GM23338 (cell line): ENCODE measurements at places on chromosomes 3 and 15.

DNA sequence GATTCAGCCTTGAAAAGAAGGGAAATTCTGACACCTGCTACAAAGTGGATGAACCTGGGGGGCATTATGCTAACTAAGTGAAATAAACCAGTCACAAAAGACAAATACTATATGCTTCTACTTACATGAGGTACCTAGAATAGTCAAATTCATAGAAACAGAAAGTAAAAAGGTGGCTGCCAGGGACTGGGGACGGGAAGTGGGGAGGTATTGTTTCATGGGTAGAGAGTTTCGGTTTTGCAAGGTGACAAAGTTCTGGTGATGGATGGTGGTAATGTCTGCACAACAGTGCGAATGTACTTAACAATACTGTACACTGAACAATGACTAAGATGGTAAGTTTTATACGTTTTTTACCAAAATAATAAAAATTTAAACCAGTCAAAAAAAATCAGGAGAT, 4.8 kb downstream of the IDH2 start:
- no peak for DNase-seq

DNA sequence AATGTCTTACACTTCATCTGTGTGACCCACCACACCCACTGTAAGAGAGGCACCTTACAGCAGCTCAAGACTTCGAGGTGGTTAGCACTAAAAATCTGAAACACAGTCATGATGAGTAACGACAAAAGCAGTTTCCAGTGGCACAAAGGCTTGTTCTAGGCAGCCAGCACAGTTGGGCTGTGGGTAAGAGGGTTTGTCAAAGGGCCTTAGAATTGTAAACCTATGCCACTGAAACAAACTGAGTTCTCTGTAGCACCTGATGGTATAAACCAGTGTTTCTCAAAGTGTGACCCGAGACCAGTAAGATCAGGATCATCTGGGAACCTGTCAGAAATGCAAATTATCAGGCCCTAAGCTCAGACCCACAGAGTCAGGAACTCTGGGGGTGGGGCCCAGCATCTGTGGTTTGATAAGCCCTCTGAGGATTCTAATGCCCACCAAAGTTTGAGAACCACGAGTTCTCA, 36.5 kb downstream of the DAPK2 start:
- no peak for DNase-seq

DNA sequence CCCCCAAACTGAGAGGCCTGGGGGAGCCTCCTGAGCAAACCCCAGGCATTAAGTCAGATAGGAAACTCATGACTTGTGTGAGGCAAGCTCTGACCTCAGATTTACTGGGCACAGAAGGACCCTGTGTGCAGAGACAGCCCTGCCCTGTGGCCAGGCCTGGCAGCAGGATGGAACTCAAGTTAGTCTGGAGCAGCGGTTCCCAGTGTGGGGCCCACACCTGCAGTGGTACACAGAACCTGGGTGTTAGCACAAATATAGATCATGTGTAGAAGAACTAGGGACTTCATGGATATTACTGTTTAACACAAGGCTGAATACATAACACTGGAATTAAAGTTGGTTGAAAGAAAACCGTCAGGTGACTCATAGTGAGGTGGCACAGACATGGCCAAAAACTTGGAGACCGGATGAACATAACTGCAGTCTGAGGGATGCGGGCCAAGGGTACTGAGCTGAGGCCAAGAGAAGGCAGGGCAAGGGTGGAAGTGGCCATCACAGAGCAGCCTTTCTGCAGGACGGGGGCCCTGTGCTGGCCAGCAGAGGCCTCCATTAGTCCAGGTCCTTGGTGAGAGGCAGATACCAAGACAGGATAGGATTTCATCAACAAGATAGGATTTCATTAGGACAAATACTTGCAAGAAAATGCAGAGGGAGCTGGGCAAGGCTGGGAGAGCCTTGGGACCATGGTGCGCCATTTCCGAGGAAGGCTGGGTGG, 40.9 kb downstream of the IRAK2 start:
- no peak for DNase-seq

GRCh38 chr3:9439331-9439730, 41.9 kb downstream of the SETD5 start:
- DNase-seq: no peak

DNA sequence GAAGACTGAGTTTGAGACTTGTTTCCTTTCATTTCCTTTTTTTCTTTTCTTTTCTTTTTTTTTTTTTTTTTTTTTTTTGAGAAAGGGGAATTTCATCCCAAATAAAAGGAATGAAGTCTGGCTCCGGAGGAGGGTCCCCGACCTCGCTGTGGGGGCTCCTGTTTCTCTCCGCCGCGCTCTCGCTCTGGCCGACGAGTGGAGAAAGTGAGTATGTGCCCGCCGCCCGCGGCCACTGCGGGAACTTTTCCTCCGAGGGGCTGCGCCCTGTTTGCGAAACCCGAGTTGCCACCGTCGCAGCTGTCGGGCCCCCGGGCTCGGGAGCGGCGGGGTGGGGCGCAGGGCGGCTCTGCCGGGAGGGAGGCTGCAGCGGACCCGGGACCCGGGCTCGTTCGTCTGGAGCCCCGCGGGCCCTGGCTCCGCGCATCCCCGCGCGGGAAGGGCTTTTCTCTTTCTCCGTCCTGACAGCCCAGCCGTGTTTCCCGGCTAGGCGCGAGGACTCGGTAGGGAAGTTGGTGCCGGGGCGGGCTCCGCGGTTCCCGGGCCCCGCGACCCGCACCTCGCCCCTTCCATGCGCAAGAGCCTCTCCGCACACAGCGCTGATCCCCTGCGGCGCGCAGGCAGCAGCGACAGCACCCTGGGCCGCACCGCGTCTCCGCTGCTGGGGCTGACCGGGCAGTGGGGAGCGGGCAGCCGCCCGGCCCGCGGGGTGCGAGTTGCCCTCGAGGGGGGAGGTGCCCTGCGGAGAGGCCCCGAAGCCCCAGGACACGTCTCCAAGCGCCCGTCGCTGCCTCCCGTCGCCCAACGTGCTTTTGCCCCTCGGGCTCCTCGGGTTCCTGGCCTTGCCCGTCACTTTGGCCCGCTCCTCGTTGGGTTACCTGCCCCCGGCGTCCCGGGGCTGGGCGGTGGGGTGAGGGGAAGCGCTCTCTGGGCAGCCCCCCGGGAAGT, 1.4 kb downstream of the IGF1R start:
- no peak for DNase-seq

DNA sequence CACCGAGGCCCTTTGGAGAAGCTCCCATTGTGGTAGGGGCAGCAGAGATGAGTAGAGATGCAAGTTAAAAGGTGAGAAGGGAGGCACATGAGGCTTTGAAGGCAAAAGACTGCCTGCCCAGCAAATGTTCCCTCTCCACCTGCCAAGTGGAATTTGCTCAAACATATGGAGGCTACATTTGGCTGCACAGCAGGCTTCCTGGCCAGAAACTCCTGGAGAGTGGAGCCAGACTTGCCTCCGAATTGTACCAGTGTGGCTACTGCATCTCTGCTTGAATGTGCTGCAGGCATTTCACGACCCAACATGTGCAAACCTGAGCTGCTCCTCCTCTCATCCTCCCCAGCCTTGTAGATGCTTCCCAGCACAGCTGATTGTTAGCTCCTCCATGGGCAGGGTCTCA, 229.2 kb downstream of the ZNF621 start:
- no peak for DNase-seq

GRCh38 chr15:51526955-51527354, 95.6 kb downstream of the DMXL2 start:
- no peak for DNase-seq

DNA sequence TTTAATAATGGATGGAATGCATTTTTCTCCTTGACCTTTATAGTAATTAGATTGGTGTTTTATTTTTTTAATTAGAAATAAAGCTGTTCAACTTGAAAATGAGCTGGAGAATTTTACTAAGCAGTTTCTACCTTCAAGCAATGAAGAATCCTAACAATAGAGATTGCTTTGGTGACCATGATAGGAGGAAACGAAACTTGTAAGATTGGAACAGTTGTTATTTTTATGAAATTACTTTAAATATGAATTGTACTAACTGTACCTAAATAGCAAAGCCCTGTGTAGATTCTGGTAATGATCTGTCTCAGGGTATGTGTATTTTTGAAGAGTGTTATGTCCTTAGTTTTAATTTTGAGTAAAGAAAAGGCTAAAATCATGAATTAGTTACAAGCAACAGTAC, 44.4 kb downstream of the MFN1 start:
- no peak for DNase-seq

DNA sequence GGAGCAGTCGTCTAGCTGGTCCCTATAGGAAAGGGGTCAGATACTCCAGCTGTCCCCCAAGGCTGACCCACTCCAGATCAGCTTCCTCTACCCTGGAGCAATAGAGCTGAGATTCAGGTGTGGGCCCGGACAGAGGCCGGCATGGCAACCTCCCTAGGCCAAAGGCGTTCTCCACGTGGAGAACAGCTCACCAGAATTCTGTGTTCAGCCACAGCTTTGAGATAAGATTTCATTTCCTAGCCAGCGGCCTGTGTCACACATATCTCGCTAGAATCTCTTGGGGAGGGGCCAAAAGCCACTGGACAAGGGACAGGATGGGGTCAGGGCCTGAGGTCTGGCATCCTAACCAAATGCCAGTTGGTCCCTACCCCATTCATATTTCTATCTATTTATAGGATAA, 20.1 kb downstream of the SRGAP3 start:
- DNase-seq: no peak

DNA sequence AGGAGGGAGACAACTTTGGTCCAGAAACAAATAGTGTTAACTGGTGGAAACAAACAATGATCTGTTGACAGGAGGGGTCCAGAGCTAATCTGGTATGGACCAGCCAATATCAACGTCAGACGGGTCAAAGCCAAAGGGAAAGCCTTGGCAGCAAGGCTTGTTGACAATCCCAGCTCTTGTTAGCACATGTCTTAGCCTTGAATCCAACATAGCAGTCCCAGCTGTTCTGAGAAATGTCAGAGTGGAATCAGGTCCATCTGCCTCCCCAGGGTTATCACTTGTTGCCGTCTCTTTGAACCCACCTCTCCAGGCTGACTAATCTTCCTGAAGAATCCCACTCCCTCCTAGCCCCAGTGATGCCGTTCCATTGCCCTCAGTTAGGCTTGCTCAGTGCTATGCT, 404.6 kb upstream of the MCTP2 start:
- DNase-seq: no peak

DNA sequence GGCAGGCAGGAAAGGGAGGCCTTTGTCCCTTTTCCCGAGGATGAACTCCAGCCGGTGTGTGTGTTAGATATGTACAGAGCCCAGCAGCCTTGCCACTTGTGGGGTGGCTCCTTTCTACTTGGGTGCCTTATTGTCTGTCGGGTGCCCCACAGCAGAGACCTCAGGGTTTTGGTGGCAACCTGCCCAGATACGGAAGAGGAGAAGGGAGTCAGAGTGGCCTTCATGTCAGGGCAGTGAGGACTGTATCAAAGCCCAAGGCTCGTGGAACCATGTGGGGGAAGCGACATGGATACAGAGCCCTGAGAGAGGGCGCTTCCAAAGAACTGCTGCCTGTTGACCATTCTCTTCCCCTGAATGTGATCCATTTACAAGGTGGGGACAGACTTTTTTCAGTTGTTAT, 166.2 kb downstream of the SLCO3A1 start:
- DNase-seq: no peak

GRCh38 chr3:194944526-194944925, 258.8 kb downstream of the FAM43A start:
- DNase-seq: no peak

GRCh38 chr15:60721707-60722106, 242.8 kb upstream of the ICE2 start:
- no peak for DNase-seq

GRCh38 chr3:165549665-165550064, 287.6 kb downstream of the BCHE start:
- DNase-seq: peak; percentile 8

- DNase-seq: no peak
Measured at GRCh38 chr3:100947119-100947518, 46.1 kb downstream of the ABI3BP start.

GRCh38 chr15:32704395-32704981, 13.3 kb upstream of the GREM1 start:
- DNase-seq: no peak

- DNase-seq: no peak
Measured at GRCh38 chr3:39757307-39757706, 52.1 kb upstream of the MYRIP start.

DNA sequence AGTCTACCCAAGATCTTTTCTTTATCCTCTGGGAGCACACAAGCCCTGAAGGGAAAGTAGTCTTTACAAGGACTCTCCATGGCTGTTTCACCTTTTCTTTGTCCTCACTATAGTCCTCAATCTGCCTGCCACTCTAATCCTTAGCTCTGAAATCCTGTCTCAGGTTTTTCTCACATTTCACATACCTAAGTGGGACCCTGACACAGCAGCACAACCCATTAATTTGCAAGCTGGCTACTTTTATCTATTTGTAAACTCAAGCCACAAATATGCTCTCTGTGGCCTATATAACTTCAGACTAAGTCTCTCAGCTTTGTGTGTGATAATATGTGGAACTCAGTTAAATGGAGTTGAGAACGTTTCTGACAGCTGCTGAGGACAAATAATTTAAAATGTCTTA, 19.8 kb downstream of the SIN3A start:
- DNase-seq: peak; percentile 3

DNA sequence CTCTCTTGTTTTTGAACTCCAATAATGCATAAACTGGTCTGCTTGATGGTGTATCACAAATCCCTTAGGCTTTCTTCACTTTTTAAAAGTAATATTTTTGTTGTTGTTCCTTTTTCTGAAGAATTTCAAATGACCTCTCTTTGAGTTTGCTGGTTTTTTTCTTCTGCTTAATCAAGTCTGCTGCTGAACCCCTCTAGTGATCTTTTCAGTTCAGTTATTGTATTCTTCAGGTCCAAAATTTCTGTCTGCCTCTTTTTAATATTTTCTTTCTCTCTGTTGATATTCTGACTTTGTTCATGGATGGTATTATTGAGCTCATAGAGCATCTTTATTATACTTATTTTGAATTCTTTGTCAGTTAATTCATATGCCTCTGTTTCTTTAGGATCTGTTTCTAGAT, 21.8 kb upstream of the CEP152 start:
- DNase-seq: no peak

DNA sequence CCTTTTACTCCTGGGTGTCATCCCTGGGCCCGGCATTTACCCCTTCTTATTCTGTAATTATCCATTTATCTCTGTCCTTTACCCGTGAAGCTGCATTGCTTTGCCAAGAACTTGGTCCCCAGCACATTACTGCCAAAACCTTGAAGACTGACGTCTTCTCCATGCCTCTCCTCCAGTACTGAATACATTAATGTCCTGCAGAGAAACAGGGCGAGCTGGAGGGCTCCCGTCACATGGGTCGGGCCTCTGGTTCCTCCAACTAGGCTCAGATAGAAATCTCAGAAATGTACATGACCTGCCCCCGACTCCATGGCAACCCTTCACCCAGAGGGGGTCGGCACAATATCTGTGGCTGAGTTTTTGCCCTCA, 445 bp downstream of the EFCAB12 start:
- peak; percentile 39 for DNase-seq

DNA sequence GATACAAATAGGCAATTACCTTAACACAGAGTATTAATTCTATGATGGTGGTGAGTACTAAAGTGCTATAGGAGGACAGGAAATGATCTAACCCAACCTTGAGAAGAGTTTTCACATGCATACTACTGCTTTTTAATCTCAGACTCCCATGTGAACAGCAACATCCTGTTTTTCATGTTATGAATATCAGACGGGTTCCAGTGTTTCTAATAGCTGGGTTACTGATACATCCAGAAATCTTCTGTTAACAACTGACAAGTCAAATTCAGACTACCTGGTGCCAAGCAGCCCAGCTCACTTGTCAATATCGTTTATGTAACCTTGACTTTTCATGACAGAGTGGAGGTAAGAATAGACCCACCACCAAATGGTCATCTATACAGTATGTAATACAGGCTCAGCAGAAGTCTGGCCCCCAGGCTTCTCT, 220.2 kb upstream of the COL8A1 start:
- no peak for DNase-seq
